ENCODE measurements at places on chromosomes 1 and 21. TPM values are rescaled to one million over a fixed set of nuclear protein-coding genes. Genes with fewer than 3 reads are reported as not detected.

The LCE3D gene
- total RNA-seq = not detected

The EPRS1 gene
- 230 TPM for total RNA-seq

DNA sequence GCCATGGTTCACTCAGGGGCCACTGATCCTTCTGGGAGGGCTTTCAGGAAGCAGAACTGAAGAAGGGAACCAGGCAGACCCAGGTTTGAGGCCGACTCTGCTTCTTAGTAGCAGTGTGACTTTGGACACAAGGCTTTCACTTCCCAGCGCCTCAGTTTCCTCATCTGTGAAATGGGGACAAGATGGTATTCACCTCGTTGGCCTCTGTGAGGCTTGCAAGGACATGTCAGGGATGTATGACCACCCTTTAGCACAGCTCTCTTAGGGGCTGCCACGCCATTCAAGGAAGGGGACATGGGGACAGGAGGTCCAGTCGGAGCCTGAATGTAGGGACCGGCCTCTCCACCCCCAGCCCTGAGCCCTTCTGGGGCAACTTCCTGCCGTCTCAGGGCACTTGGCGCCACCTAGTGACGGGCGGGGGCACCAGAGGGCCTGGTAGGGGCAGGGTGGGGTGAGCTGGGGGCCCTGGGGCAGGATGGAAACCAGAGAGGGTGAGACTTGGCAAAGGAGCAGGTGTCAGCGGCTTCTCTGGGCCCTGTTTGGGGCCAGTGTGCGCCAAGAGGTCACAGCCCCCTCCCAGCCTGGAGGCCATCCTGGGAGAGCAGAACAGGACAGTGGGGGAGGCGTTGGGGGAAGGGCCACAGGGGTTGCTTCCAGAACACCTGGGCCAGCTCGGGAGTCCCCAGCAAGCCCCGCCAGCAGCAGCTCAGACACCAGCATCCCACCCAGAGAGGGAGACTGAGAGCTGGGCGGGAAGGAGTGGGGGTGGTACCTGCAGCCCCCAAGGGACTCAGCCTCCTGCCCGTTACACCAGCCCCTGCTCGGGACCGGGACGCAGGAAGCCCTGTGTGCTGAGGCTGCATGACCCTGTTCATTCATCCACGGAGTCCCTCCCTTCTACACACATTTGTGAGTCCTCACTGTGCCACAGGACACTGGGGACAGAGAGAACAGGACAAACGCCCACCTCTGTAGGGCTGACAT is 102.5 kb upstream of the TARDBP start:
- peak; percentile 77 for DNase-seq

- peak; percentile 76 for DNase-seq
These were observed 1.2 kb downstream of the SARS1 start for GRCh38 chr1:109214695-109215623.

GRCh38 chr1:153856763-153857162 is 66.0 kb downstream of the GATAD2B start:
- no peak for DNase-seq

GRCh38 chr21:32753818-32754585 is 17.6 kb downstream of the PAXBP1 start:
- no peak for DNase-seq

DNA sequence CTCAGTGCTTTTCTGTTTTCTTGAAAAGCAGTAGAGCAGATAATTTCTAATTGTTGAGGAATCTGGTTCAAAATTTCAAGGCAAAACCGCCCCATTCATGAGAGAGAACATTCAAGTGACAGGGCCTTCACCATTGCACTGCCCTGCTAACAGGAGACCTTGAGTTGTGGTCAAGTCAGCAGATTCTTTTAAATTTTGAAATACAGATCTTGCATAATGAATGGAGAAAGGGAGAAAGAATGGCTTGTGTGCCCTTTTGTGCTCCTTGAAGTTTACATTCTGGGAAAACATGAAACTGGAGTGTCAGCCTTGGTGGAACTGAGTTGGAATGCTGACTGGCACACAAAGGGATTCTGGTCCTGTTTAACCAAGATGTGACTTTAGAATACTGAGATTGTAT is 164.5 kb upstream of the UBE2U start:
- no peak for DNase-seq

- no peak for DNase-seq
These were observed 13.0 kb downstream of the FMN2 start for GRCh38 chr1:240104672-240105071.

Data from K562 (cell line).